Stimulated activated CD8-positive, alpha-beta memory T cell treated with anti-CD3 and anti-CD28 coated beads, Interleukin-4, amount 100 ng/mL, for 1 hour (primary cell): ENCODE measurements at places on chromosomes 1 and 21.

GRCh38 chr1:70840260-70840953, 207.2 kb downstream of the PTGER3 start:
- DNase-seq = no peak

DNA sequence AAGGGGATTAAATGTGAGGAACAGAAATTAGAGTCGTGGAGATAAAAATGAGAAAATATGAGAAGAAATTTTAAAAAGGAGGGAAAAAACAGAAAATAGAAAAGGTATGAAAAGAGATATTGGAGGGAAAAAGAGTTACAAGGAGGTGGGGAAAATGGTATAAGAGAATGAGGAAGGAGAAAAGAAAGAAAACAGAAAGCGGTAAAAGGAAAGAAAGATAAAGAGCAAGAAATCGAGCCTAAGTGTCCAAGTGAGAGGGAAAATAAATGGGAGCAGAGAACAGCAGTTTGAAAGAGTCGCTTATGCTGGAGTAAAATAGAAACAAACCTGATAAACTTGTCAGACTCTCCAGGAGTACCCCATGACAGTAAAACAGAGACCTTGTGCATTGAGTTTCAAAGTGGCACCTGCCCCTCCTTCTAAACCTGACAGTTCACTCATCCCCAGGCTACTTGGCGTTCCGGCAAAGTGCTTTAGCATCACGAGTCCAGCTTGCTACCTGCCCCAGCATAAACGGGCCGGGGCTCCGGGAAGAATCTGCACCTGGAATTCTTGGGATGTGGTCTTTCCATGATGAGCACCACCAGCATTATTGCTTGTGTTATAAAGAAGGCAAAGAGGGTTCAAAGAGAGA, 585 bp downstream of the NEGR1 start:
- DNase-seq = no peak

DNA sequence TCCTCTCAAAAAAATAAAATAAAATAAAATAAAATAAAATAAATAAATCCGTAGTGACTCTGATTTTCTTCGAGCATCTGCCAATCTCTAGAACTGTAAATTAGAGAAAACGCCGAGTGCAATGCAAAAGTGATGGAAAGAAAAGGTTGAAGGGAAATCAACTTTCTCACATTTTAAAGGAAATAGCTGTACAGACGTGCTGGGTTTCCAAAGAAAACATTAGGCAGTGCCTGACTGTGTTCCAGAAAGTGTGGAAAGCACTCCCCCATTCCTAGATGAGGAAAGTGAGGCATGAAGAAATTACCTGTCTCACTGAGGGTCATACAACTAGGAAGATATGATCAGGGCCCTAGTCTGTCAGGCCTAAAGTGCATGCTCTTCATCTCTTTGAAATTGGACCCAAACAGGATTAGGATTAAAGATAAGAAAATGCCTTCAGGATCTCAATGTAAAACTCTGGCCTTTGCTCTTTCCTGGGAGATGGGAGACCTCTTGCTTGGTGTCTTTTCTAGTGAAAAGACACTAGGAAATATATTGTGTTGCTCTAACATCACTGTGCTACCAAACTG, 1.8 kb upstream of the PTPN14 start:
- no peak for DNase-seq

- DNase-seq = no peak
Measured at GRCh38 chr1:200034761-200035396, 7.4 kb downstream of the NR5A2 start.

- DNase-seq = no peak
Measured at GRCh38 chr1:152980676-152981075, 3.2 kb upstream of the SPRR1A start.

- DNase-seq = no peak
Measured at GRCh38 chr1:222928212-222928611, 113.4 kb downstream of the DISP1 start.

DNA sequence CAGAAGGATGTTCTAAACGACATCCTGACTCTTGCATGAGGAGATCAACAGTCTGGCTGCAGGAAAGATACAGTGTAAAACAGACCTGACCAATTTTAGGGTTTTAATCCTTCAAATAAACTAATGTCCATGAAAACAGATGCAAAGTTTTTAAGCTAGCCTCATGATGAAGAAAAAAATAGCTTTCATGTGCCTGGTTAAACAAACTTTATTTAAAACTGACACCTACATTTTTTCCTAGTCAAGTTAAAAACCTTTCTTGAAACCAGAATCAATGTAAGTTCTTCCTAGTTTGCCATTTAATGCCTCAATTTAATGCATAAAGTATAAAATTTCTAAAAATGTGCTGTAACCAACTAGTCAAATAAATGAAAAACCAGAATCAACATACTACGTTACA, 2.9 kb downstream of the WDR26 start:
- no peak for DNase-seq

- DNase-seq = no peak
Measured at GRCh38 chr1:70720109-70720508, 309.0 kb downstream of the CTH start.

- no peak for DNase-seq
Measured at GRCh38 chr1:230681599-230681998, 32.3 kb downstream of the AGT start.

- DNase-seq = no peak
Measured at GRCh38 chr1:42845193-42845592, 1.2 kb upstream of the ZNF691 start.

GRCh38 chr1:37052120-37052519, 17.8 kb upstream of the GRIK3 start:
- DNase-seq = no peak

- no peak for DNase-seq
Measured at GRCh38 chr1:239833723-239834122, 258.0 kb upstream of the FMN2 start.

GRCh38 chr1:175000697-175001187, 995 bp downstream of the CACYBP start:
- no peak for DNase-seq

DNA sequence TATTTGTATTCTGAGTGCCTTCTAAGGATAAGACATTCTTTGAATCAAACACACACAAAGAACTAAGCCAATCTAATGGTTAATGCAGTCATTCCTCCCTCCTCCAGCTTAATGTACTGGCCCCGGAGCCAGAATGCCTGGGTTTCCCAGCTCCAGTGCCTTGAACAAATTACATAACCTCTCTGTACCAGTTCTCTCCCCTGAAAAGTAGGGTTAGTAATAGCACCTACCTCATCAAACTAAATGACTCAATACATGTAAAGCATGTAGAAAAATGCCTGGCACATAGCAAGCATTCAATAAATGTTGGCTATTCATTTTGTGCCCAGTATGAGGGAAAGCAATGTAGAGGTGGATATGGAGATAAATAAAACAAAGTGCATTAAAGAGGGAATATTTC, 14.0 kb downstream of the C1orf52 start:
- DNase-seq = no peak

GRCh38 chr1:173168941-173169340, 38.2 kb downstream of the TNFSF4 start:
- DNase-seq = no peak

DNA sequence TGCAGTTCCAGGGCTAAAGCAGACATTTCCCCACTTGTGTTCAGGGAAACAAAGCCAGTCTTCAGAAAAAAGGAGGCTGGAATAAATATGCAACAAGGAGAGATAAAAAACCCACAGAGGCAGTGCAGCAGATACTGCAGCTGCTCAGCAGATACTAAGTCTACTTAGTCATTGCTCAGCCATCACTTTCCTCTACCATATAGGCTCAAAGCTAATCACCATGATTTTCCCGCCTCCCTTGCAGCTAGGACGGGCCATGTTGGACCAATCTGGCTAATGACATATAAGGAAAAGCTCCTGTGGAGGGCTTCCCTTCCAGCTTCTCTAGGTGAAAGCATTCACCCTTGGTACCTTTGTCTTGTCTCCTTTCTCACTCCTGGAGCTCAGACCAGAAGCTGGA, 10.0 kb upstream of the EFHD2 start:
- no peak for DNase-seq

DNA sequence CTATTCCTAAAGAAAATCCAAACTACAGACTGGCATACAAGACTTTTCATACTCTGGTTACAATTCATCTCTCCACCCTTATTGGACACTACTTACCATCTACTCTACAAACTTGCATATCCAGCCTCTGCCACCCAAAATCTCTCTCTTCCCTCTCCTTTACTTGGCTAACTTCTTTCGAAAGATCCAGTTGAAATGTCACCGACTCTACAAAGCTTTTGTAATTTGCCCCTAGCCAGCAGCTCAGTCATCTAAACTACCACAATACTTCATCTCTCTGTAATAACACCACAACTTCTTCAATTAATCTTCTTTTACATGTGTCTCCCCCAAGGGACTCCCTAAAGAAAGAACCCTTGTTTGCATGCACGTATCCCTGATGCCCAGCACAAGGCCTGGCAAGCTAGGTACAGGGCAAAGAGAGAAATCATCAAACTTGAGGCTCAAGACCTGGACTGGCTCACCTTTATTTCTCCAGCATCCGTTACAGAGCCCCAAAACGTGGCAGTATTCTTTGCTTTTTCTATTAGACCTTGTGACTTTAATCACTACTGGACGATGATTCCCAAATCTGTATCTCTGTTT, 2.7 kb downstream of the ZBTB21 start:
- no peak for DNase-seq

DNA sequence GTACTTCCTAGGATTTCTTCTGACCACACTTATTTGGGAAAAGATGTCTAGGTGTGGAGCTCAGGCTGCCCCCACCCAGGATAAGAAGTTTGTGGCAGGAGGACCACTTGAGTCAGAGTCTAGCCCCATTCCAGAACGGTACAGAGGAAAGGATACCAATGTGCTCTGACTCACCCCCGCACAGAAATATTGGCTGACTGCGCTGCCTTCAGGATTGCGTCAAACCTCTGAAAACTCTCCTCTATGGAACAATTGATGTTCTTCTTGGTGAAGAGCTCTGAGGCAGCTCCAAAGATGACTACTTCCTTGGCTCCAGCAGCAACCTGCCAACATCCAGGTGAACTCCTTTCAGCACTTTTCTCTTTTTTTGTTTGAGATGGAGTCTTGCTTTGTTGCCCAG, 11.2 kb downstream of the HMGCL start:
- no peak for DNase-seq

DNA sequence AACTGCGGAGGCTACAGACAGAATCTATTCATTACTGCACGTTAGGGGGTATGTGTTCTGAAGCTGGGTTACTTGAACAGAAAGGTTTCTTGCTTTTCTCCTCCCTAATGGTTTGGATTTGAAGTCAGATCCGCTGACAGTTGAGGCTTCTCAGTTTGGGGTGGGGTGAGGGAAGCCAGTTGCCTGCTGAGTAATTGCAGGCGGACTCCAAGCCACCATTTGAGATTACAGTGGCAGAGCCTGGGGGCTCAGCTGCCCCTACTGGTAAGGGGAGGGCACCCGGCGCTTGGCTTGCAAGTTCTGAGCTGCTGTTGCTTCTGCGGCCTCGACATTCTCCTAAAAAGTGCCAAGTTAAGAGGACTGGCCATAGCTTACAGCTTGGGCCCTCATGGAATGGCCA, 2.0 kb downstream of the GRHL3 start:
- no peak for DNase-seq

DNA sequence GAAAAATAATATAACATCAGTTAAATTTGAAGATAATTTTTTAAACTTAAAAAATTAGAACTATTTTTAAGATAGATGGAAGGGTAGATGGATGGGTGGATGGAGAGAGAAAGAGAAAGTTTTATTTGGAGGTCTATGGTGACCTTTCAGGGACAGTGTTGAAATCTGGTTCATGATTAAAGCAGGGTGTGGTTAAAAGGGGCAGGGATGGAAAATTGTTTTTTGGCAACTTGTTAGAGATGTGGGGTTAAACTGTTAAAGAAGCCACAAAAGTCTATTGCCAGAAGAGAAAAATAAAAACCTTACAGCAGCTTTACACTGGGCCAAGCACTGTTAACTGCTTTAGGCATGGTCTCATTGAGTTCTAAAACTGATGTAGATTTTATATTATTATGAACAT, 134.9 kb upstream of the GORAB start:
- no peak for DNase-seq

GRCh38 chr1:238710697-238711096, 675.7 kb upstream of the CHRM3 start:
- no peak for DNase-seq

GRCh38 chr1:174445351-174445750, 2.4 kb upstream of the GPR52 start:
- no peak for DNase-seq

DNA sequence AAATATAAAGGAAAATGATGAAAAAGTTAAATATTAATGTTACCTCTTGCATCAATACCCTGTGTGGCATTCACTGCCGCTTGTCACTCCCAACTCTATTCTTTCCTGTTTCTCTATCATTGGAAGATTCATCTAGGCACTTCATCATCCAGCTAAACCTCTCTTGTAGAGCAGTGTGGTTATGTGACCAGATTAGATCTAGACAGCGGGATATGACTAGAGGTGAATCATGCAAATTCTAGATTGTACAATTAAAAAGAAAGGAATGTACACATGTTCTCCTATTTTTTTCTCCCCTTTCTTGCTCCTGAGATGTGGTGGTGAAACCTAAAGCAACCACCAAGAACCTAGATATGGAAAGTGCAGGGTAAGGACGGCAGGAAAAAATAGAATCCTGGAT, 174.1 kb downstream of the LBR start:
- DNase-seq = no peak

GRCh38 chr1:17260738-17261137, 11.8 kb downstream of the PADI3 start:
- DNase-seq = no peak

GRCh38 chr1:212860713-212861581, 2.9 kb downstream of the FLVCR1 start:
- DNase-seq = no peak
